ENCODE measurements at places on chromosomes 3 and 15.

DNA sequence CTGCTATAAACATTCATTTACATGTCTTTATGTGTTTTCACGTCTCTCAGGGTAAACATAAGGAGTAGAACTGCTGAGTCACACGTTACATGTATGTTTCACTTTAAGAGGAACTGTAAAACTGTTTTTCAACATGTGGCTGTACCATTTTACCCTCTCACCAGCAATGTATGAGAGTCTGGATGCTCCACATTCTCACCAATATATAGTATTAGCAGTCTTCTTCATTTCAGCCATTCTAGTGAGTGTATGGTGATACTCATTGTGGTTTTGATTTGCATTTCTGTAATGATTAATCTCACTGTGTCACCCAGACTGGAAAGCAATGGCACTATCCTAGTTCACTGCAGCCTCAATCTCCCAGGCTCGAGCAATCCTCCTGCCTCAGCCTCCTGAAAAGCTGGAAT, 37.1 kb downstream of the PHC3 start:
- DNase-seq = no peak

- no peak for DNase-seq
Measured at GRCh38 chr15:79989183-79989582, 18.2 kb upstream of the BCL2A1 start.

DNA sequence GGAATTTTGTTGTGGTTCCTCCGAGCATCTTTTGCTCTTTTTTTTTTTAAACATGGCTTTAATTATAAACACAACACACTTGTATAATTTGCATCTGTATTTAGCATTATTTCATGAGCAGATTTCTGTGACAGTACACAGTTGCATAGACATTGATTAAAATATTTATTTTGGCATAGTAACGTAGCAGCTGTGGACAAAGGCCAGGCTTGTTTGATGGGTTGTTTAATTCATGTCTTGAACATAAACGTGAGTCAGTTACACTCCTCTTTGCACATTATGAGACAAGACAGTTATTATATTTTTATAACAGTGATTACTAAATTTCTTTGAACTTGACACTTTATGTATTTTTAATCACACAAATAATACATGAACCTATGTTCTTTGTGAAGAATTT, 182.5 kb downstream of the CACNA2D3 start:
- DNase-seq = no peak

DNA sequence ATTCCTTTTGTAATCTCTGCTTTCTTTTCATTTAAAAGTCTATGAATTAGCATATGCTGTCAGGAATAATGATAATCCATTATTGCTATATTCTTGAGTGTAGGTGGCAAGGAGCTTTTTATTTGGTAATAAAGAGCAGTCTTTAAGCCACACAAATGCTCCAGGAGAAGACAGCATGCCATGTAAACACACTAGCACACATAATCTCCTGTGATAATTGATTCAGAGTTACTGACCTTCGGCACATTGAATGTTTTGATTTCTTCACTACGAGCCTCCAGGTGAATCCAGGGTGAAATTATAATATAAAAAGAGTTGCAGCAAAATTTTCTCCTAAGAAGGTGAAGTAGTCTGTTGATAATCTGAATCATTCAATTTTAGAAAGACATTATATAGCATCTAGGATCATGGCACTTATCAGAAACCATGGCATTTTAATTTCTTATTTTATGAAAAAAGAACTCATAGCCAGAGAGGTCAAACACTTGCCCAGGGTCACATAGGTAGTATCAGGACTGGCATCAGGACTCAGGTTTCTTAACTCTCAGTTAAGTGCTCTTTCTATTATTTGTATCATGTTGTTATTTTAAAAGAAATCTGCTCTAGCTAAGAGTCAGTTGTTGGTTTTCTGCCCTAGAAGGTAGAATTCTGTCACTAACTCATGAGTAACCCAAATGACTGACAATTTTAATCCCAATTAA, 21.3 kb upstream of the DHX36 start:
- no peak for DNase-seq

DNA sequence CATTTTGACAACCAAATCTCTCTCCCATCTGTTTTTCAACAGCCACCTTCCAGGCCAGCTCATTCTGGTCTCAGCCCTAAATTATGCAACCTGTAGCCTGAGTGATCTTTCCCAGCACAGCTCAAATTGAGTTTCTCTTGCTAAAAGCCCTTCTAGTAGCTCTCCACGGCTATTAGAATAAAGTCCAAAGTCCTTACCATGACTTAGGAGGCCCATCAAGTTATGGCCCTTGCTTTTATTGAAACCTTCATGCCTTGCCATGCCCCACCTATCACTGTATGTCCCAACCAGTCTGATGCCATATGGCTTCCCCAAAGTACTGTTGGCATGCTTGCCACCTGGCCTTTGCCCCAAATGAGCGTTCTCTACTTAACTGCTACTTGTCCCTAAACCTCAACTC, 303.5 kb upstream of the GADL1 start:
- DNase-seq = no peak

- no peak for DNase-seq
Measured at GRCh38 chr3:58210761-58211460, at the start of gene DNASE1L3. DNASE1L3 (minus strand) TSS chr3:58210972; CDS start chr3:58210906, 66 bp downstream.

DNA sequence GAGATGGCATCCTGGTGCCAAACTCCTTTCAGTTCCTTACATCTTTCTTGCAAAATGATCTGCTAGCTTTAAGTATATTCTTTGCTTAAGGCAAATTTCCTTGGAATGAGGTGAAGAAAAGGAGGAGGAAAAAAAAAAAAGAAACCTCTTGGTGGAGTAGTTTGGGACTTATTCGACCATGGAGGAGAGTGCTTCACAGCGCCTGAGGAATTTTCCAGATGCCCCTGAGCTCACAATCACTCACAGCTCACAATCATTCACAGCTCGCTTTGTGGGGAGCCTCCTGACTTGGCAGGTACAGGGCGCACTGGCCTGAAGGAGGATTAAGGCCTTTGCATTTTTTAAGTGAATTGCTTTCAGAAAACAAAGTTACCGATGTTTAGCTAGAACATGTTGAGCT, 53.9 kb downstream of the BOC start:
- DNase-seq = no peak

DNA sequence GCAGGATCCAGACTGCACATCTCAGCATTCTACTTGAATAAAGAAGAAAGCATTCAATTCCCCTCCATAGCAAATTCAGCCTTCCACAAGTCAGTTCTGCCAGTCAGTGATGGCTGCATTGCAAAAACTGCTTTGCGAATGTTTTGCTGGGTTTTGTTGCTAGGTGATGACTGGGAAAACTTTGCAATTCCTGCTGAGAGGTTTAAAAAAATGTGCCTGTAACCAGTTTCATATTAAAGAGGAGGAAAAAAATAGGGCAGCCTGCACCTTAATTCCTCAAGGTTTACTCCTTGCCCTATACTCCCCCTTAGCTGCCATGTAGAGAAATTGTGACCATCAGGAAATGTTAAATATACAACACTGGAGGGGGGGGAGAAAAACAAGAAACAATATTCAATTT, 225.6 kb upstream of the ATP11B start:
- no peak for DNase-seq

DNA sequence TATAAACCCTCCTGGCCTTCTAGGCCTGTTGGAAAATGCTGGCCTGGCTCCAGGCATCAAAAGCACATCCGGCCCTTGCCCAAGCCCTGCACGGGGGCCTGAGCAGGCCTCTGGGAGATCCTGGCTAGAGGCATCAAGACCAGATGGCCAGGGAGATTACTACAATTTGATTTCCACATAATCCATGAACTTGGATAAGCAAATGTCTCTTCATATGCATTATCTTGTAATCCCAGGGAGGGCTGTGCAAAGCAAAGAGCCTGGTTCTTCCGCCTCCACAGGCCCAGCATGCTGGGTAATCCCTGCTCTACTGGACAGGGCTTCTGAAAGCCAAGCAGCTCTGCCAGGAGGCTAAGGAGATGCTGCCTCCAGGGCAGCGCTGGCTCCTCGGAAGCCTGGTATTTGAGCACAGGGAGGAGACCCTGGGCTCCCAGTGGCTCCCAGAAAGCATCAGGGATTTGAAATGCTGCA, 18.2 kb downstream of the MRPL46 start:
- DNase-seq = no peak

GRCh38 chr3:98587654-98588053, 5.8 kb downstream of the CPOX start:
- DNase-seq = no peak

GRCh38 chr3:121330634-121331033, 215.2 kb downstream of the POLQ start:
- no peak for DNase-seq

All from hematopoietic multipotent progenitor cell (in vitro differentiated cells).